ENCODE measurements at places on chromosomes 6 and 20.

DNA sequence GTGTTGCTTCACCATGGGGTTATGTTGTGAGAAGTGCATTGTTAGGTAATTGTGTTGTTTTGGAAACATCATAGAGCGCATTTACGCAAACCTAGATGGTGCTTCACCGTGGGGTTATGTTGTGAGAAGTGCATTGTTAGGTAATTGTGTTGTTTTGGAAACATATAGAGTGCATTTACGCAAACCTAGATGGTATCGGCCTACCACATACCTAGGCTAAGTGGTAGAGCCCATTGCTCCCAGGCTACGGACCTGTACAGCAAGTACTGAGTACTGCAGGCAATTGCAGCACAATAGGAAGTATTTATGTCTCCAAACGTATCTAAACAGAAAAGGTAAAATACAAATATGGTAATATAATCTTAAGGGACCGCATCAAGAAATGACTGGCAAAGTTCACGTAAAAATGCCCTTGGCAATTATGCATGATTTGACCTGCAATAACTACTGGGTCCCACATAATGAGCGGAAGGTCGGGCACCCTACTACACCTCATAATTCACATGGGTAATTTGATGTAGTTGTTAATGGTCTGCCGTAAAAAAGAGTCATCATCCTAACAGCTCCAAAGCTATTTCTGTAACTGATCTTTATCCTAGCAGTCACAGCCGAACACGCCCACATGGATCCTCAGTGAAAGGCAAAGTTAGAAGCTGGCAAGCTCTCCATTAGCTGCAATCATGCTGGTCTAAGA is 76.0 kb downstream of the RSPH3 start:
- peak; percentile 69 for DNase-seq

GRCh38 chr20:2038161-2038560 is 44.3 kb upstream of the PDYN start:
- no peak for DNase-seq

- peak; percentile 62 for DNase-seq
Observed at GRCh38 chr20:36579996-36580545, 6.7 kb downstream of the TGIF2 start.

DNA sequence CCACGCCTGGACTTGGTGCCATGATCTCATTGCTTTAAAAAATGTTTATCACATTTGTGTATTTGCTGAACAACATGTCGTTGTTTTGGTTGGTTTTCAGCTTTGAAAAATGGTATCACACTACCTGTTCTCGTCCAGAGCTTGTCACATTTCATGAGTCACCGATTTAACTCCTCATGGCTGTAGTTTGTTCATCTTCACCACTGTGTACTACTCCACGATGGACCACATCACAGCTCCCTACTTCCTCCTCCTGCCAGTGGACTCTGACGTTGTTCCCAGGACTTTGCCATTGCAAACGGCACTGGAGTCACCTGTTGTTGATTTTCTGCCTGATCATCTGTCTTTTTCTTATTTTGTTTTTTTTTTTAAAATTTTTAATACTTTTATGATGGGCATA is 157.7 kb downstream of the ERMARD start:
- no peak for DNase-seq

- DNase-seq: no peak
Observed at GRCh38 chr6:159259441-159260125, 90.4 kb downstream of the FNDC1 start.

GRCh38 chr6:39207416-39208222 is 21.7 kb downstream of the KCNK5 start:
- DNase-seq: no peak

- no peak for DNase-seq
Observed at GRCh38 chr6:79301290-79301689, 66.8 kb upstream of the HMGN3 start.

DNA sequence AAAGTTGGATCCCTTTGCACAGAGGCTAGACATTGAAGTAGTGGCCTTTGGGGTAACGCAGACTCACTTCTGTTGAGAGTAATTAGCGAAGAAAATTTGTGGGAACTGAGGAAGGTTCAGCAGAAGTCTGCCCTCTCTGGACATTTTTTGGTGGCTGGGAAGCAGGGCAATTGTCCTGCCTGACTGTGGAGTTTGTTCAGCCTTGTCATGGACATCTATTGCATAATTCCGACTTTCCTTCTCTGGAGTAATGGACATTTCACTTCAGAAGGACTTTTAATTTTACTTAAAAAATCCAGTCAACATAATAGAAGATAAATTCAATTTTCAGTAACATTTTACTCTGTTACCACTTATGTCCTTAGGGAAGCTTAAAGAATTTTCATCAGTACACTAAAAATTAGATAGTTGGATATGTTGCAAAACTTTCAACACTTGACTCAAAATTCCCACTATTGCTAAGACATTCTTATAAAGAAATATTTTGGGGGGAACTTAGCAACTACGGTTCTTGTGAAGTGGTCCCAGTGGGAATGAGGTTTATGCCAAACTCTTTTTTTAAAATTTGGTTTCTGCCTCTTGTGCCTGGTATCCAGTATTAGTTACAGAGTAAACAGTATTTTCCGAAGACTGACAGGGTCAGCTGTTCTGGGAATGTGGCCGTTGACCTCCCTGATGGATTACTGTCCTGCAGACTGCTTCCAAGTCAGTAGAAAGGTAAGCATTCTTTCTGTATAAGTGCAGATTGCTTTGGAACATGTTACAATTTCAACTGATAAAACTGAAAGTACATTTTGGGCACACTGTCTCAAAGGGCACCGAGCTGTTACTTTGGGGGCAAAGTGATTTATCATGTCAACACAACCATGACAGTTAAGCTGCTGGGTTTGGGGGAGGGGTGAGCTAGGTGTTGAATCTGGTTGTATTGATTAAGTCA is 100.6 kb upstream of the MLIP start:
- no peak for DNase-seq

- DNase-seq: no peak
Observed at GRCh38 chr6:41080621-41081020, 7.8 kb downstream of the NFYA start.

DNA sequence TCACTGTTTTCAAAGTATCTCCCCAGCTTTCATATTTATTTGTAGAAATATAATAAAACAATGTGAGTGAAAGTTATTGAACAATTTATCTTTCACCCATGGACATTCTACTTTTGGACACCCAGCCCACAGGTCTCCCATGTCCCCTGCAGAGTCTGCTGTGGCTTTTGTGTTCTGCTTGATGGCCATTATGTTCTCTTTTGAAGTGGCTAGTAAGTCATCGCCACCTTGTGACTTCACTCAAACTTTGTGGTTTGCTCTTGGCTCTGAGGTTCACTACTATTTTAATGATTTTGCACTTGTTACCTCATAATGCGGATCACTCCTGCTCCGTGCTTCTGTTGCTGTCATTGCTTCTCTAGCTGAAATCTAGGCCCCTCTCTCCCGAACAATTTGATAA is 10.2 kb upstream of the DEFB113 start:
- DNase-seq: no peak

GRCh38 chr20:49658508-49658907 is 55.2 kb downstream of the B4GALT5 start:
- DNase-seq: no peak

GRCh38 chr6:17865243-17865642 is 122.2 kb downstream of the KIF13A start:
- peak; percentile 51 for DNase-seq

DNA sequence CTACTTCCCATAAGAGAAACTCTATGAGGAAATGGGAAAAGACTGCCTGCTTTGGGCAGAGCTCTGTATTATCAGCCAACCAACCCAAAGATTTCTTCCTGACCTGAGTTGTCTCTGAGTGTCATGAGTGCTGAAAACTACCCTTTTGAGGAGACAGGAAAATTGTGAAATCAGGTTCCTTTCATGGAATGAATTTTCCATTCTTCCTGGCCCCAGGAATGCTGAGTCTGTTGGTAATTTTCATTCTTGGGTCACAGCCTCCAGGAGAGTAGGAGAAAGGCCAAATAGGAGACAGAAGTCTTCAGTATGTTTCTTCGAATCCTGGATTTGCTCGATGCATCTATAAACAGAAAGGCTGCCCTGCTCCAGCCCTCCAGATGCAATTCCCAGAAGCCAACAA is 53.6 kb downstream of the SCML4 start:
- peak; percentile 4 for DNase-seq

DNA sequence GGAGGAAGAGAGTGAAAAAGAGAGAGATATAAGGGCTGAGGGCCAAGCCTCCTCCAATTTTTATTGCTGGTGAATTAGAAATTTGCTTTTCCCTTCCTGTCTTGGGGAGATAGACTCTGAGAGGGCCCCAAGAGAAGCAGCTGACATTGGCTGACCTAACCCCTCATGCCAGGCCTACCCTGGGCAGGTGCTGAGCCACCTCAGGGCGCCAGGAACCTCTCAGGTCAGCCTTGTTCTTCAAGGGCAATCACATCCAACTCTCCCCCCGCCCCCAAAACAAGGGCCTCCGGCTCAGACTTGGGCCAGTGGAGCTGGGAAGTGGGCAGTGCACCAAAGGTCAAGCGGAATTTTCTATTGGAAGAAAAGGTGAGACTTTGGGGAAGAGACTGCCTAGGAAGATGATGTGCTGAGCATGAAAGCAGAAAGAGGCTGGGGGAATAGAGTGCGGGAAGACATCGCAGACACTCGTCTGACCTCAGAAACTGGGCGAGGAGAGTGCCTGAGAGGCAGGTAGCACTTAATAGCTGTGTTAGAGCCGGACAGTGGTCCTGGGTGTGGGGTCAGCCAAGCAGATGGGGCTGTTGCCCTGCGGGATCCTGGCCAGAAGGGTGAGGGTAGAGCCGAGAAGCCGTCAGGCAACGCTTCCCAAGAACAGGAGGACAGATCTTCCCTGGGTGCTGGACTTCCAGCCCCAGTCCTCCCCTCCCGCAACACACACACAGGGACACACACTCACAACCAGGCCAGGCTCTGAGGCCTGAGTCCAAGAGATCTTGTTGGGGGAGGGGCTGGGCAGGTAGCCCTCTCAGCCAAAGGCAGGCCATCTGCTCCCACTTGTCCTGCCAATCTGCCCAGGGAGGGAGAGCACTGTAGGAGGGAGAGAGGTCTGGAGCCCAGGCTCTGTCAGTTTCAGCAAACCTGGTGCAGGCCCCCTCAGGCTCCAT is 3.7 kb upstream of the FASTKD5 start:
- DNase-seq: no peak

GRCh38 chr6:65566117-65566516 is 140.9 kb downstream of the EYS start:
- no peak for DNase-seq

DNA sequence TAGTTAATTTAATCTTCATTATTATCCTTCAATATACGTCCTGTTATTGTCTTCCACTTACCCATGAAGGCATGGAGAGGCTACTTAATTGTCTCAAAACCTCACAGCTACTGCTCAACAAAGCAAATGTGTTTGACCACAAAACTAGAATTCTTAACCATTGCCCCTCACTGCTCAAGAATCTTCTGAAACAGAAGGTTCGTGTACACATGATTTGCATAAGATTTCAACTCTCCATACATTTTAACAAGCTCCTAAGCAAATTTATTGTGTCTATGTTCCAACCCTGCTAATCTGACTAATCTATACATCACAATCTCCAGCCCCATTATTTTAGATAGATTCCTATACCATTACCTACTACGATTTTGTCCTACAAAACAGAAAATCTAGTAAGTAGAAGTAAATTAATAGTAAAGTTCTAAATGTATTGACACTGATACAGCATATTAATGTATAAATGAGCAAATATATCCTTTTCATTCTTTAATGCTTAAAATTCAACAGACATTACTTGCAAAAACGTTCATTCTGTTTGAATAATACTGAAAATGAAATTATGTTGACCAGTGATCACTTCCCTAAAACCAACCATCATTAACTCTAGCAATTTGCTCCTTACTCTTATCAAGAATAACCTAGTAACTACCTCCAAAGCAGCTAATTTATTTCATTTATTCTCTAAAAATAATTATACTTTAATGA is 89.7 kb upstream of the RNF217 start:
- DNase-seq: no peak

GRCh38 chr6:146337376-146337775 is 206.3 kb upstream of the RAB32 start:
- no peak for DNase-seq

DNA sequence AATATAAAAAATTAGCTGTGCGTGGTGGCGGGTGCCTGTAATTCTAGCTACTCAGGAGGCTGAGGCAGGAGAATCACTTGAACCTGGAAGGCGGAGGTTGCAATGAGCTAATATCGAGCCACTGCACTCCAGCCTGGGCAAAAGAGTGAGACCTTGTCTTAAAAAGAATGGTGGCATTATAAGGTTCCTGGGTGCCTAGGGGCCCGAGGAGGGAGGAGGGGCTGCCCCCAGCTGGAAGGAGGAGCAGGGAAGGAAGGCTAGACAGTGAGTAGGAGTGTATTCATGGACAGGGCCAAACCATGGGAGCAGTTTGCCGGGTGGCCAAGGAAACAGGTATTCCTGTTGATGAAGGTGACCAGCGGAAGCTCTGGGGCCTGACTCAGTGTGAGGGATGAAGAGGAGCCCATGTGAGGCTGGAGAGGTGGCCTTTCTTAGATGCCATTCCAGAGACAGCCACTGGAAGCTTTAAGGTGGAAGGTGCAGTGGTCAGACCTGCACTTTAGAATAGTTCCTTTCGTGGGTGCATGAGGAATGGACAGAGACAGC is 24.2 kb downstream of the MANBAL start:
- DNase-seq: no peak

GRCh38 chr6:1705630-1706029 is 95.9 kb downstream of the FOXC1 start:
- no peak for DNase-seq

- DNase-seq: no peak
Observed at GRCh38 chr6:36318690-36319435, 17.8 kb downstream of the BNIP5 start.

DNA sequence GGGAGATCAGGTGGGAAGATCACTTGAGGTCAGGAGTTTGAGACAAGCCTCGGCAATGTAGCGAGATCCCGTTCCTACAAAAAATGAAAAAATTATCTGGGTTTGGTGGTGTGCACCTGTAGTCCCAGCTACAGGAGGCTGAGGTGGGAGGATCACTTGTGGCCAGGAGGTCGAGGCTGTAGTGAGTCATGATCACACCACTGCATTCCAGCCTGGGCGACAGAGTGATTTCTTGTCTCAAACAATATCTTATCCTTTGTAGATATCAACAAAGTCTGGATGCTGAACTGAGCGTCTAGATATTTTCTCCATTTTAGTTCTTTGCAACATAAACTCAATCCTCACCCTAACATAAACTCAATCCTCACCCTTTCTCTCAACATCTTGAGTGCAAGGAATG is 197.6 kb downstream of the DTNBP1 start:
- DNase-seq: no peak

- no peak for DNase-seq
Observed at GRCh38 chr6:1226277-1227099, 85.4 kb upstream of the FOXQ1 start.

- DNase-seq: no peak
Observed at GRCh38 chr6:137226697-137227096, 7.5 kb upstream of the IFNGR1 start.

GRCh38 chr6:98828211-98828788 is 6.1 kb upstream of the POU3F2 start:
- no peak for DNase-seq

GRCh38 chr6:48835421-48835958 is 627.6 kb downstream of the MMUT start:
- peak; percentile 28 for DNase-seq

- no peak for DNase-seq
Observed at GRCh38 chr6:121579478-121579877, 144.0 kb downstream of the GJA1 start.

GRCh38 chr6:113065611-113066010 is 718.5 kb downstream of the RFPL4B start:
- DNase-seq: peak; percentile 81

Data from EH (cell line).